ENCODE measurements at places on chromosomes 3 and 15.

- no peak for DNase-seq
Measured at GRCh38 chr3:141388823-141389621, 20.7 kb downstream of the ZBTB38 start.

- no peak for DNase-seq
Measured at GRCh38 chr15:76345583-76345879, 9.0 kb downstream of the ISL2 start.

- DNase-seq = no peak
Measured at GRCh38 chr15:50135031-50135551, 16.1 kb upstream of the ATP8B4 start.

GRCh38 chr15:27119695-27120266, 148.8 kb downstream of the GABRG3 start:
- no peak for DNase-seq

Data from ecto neural progenitor cell (in vitro differentiated cells).